ENCODE measurements at places on chromosomes 4 and X.

GRCh38 chr4:126740687-126741086 lies 892.1 kb upstream of the INTU start:
- no peak for DNase-seq

GRCh38 chr4:94469221-94469784 lies 17.6 kb downstream of the PDLIM5 start:
- DNase-seq = peak; percentile 73

DNA sequence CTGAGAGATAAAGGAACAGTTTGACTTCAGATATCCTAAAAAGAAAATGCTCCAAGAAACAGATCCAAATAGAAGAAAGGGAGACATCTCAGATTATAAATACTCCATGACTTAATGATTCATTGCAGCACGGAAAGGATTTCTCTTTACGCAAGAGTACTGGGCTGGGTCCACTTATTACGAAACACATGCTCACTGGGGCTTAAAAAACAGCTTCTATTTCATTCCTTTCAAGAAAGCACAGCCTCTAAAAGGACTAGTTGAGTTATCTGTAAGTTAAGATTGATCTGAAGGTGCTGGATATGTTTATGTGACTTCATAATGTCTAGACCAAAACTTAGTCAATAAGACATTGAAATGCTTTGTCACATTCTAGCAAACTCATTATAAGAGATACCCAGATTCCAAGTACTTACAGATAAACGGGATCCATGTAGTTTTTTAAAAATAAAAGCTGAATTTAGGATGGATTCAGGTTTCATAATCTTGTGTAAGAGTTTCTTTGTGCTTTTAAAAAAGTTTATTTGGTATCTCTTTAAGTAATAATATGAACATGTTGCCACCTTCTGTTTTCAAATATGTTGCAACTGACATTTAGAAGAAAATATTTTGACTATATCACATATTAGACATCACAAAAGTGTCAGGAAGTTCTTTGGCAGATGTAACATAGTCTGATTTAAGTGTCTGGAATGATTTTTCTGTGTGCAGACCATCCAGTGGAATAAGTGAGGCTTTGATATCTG lies 109.5 kb upstream of the MYOZ2 start:
- peak; percentile 72 for DNase-seq

GRCh38 chr4:157072002-157072401 lies 3.9 kb upstream of the GLRB start:
- peak; percentile 36 for DNase-seq

GRCh38 chr4:28490669-28491068 lies 1630.0 kb downstream of the STIM2 start:
- DNase-seq = no peak

- DNase-seq = no peak
These were observed 34.0 kb downstream of the EMCN start for GRCh38 chr4:100483796-100484195.

- DNase-seq = peak; percentile 63
These were observed 54.0 kb downstream of the JADE1 start for GRCh38 chr4:128863312-128864075.

GRCh38 chr4:39699687-39700409 lies 1.9 kb downstream of the UBE2K start:
- DNase-seq = peak; percentile 63

DNA sequence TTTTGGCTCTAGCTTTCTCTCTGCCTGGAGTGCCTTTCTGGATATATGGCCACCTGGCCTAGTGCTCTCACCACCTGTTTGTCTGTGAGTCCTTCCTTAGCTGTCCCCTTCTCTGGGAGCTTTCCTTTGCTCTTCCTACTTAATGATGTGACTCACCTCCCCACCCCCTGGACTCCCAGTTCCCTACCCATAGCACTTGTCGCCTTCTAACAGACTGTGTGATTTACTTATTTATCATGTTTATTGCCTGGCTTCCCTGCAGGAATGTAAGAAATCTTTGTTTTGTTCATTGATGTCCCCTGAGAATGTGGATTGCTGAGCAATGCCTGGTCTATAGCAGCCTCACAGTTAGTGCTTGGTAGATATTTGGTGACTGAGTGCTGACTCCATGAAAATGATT lies 18.9 kb downstream of the ADD1 start:
- no peak for DNase-seq
